ENCODE measurements at places on chromosomes 2 and 18.

- no peak for DNase-seq
These were observed 304.7 kb downstream of the TCF4 start for GRCh38 chr18:55283309-55283708.

DNA sequence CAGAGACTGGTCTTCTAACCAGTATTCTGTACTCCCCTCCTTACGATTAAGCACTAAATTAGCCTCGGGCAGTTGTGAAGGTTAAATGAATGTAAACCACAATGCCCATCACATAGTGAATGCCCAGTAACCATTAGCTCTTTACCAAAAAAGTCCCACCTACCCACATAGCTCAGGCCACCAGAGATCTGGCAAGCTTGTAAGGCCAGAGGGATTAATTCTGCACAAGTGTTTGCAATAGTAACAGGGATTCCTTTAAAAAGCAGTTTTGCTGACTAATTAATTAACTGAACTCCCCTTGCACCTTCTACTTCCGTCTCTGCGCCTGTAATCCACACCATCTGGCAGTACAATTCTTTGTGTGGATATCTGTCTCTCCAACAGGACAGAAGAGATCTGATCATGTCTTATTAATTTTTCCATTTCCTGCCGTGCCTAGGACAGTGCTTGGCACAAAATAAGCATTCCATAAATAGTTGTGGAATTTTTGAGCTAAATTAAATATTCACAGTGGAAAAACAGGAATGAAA is 36.2 kb upstream of the IGFBP2 start:
- DNase-seq, result peak; percentile 45

GRCh38 chr2:15926252-15926651 is 14.1 kb upstream of the MYCN start:
- no peak for DNase-seq

- DNase-seq, result no peak
These were observed 262.6 kb upstream of the THUMPD2 start for GRCh38 chr2:40041422-40042382.

DNA sequence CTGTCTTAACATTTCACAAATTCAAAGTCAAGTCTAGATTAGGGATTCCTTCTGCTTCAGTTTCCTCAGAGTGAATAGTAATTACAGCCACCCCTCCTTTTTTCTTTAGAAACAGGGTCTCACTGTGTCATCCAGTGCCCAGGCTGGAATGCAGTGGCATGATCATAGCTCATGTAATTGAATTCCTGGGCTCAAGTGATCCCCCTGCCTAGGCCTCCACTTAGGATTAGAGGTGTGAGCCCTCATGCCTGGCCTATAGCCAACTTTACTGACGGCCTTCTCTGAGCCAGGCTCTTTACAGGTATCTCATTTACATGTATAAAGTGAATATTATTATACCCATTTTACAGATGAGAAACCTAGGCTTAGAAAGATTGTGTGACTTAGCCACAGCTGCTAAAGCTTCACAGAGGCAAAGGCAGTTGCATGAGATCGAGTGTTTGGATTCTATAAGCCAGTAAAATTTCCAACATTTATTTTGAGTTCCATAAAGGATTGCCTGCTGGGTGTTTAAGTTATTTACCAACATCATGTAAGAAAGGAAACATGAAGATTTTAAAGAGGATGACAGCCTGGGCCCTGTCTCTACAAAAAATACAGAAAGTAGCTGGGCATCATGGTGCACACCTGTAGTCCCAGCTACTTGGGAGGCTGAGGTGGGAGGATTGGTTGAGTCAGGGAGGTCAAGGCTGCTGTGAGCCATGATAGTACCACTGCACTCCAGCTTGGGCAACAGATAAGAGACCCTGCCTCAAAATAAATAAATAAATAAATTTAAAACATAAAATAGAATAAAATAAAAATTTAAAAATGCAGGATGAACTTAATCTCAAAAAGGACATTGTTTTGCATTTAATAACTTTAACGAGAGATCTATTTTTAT is 1.8 kb downstream of the ENOSF1 start:
- DNase-seq, result no peak

DNA sequence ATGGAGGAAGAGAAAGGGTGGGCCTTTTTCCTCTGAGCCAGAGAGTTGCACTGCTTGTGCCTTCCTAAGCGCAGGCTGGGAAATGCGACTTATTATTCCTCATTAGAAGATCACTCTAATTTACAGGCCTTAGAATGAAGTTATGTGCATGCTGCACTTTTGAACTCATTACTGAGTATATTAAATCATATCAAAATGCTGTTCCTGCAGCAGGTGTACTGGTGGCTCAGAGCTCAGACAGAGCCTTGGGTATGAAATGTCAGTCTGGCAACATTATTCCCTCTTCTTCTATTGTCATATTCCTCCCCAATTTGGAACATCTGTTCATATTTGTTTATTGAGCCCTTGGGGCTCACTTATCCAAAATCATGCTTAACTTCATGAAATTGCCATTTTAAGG is 85.5 kb downstream of the ADCYAP1 start:
- DNase-seq, result no peak

DNA sequence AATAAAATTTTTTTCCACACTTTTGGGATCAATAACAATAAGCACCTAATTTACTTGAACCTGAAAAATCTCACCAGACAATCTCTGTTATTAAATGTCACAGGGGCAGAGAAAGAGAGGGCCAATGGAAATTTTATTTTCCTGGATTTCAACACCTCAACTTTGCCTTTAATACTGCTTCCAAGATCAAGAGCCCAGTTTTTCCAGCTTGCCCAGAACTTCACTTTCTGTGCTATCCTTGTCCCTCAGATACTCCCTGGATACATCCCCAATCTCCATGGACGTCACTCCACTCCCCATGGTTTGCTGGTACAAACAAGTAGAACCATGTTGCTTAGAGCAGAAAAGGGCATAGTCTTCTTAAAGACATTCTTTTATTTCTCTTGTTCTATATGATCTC is 29.3 kb upstream of the PID1 start:
- no peak for DNase-seq

GRCh38 chr2:171394164-171394740 is 39.5 kb downstream of the METTL8 start:
- DNase-seq, result no peak

DNA sequence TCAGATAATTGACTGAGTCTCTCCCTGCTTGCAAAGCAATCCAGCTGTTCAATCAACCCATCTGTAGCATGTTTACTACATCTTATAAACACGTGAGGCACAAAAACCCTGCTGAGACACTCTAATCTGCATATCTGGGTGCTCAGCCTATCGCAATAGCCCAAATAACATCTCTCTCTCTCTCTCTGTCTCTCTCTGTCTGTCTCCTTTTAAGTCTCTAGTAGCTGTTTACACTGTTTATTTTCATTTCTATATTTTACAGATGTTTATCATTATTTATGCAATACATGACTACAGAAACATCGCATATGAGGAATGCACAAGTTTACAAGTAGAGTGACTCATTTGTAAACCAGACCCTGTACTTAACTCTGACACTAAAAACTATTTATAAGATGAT is 422.1 kb upstream of the DSEL start:
- no peak for DNase-seq

DNA sequence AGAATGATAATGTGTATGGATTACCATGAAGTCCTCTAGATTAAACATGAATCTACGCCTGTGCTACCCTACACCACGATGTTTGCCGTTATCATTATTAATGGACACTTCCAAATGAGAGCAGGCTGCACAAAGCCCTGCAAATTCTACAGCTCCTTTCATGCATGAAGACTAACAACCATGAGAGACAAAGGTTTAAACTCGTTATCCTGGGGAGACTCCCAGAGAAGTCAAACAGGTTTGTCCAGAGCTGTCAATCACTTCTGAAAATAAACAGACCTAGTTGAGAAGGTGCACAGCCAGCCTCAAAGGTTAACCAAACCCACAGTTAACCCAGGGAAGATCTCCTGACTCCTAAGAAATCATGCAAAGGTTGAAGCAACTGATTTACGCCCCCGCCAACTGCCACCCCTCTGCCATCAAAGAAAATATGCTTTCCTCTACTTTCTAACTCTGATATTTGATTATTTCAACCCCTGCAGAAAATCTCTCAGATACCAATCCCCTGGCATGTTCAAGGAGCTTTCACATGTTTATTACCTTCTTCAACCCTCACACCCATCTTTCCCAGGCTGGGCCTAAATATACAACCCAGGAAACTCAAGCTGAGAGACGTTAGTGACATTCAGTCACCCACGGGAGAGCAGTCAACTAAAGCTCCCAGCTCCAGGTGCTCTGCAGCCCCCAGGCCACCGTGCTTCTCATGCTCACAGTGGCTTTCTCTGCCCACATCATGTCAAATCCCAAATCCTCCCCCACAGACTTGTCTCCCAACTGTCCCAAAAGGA is 35.9 kb downstream of the MYO5B start:
- no peak for DNase-seq

- no peak for DNase-seq
These were observed 23.5 kb downstream of the IFIH1 start for GRCh38 chr2:162295009-162295408.

DNA sequence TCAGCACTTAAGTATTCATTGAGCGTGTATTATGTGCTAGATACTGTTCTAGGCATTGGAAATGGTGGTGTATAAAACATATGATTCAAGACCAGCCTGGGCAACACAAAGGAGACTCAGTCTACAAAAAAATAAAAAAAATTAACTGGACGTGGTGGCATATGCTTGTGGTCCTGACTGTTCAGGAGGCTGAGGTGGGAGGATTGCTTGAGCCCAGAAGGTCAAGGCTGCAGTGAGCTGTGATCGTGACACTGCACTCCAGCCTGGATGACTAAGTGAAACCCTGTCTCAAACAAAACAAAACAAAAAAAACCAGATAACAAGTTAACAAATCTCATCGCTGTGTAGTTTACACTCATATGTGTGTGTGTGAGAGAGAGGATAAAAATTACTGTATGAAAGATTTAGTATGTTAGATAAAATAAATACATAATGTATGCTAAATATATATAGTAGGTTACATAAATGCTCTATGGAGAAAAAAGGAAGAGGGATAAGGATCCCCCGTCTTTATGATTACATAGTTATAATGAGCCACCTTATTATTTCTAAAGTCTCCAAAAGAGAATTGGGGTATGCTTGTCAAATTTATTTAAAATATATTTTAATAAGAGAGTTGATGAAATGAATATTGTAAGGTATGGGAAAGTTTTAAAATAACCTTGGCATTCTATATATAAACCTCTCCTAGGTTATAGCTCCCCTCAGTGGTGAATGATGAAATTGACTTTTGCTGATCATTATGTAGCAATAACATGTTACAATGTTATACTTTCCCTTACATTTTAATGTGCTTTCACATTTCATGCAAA is 69.2 kb downstream of the EHBP1 start:
- peak; percentile 67 for DNase-seq

DNA sequence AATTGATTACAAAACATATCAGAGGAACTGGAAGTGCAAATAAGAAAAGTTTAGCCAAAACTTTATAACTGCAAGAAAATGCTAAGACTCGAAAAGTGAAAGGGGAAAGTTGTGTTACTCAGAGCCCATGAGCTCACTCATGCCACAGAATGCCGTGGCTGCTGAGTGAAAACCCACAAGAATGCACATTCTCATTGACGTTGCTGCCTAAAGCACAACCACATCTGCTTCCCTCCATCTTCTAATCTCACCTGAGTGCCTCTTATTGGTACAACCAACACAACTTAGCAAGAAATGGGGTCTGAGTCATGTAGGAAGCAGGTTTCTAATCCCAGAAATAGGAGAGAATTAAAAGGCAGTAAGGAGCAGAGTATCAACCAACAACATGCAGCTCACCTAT is 259.7 kb downstream of the LNPK start:
- no peak for DNase-seq

DNA sequence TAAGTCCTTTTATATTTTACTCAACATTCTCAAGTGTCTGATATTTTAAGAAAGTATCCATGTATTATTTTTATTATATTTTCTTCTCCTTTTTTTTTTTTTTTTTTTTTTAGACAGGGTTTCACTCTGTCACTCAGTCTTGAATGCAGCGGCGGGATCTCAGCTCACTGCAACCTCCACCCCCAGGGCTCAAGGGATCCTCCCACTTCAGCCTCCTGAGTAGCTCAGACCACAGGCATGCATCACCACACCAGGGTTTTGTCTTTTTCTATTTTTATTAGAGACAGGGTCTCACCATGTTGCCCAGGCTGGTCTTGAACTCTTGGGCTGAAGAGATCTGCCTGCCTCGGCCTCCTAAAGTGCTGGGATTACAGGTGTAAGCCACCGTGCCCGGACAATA is 212.1 kb downstream of the TCF4 start:
- DNase-seq, result no peak

- no peak for DNase-seq
These were observed 390.7 kb upstream of the NETO1 start for GRCh38 chr18:73258375-73259087.

- DNase-seq, result no peak
These were observed 207.0 kb upstream of the AGAP1 start for GRCh38 chr2:235286622-235287374.

DNA sequence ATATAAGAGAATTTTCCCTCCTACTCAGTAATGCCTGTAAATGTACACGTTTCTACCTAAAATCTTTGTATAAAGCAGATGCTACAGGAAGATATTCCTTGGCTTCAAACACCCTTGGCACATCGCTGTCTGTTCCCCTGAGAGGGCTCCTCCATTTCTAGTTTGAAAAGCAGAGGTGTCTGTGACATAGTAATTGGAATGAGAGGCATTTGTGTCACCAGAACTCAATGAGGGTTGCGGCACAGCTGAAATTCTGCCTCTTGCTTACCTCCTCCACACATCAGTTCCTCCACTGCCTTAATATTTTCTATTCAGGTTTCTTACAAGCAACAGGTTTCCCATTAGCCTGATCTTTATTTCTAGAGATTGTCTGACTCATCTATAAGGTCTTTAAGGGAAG is 359.9 kb upstream of the DCC start:
- DNase-seq, result no peak

GRCh38 chr18:63099091-63099840 is 220.3 kb downstream of the BCL2 start:
- DNase-seq, result no peak

DNA sequence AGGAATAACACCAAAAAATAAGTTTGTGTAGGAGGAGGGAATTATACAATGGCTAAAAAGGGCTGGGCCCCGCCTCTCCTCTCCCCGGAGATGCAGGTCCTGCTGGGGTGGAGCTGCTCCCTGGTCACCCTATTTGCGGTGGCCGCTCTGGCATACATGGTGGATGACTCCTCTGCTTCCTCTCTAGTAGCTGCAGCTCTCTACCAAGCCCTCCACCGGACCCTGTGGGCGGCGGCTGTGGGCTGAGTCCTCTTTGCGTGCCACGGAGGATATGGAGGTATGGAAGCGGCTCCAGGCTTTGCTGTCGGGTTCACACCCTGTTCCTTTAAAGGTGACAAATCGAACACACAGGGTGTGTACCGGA is 77.1 kb upstream of the SEC11C start:
- DNase-seq, result no peak

DNA sequence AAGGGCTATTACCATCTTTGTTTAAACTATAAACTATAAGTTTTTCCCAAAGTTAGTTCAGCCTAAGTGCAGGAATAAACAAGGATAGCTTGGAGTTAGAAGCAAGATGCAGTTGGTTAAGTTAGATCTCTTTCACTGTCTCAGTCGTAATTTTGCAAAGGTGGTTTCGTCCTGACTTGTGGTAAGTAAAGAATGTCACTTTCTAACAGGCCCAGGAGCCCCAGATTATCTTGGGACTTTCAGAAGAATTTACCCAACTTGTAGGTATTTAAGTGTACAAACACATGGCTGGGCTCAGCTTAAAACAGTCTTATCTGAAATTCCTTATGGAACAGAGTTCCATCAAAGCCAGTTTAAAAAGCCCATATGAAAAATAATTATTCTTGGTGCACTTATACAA is 18.3 kb upstream of the FAM98A start:
- no peak for DNase-seq

All from G401 (cell line).